ENCODE measurements at places on chromosomes 2 and 18.

- DNase-seq: peak; percentile 21
Observed at GRCh38 chr2:74267068-74267467, 68.7 kb downstream of the MTHFD2 start.

DNA sequence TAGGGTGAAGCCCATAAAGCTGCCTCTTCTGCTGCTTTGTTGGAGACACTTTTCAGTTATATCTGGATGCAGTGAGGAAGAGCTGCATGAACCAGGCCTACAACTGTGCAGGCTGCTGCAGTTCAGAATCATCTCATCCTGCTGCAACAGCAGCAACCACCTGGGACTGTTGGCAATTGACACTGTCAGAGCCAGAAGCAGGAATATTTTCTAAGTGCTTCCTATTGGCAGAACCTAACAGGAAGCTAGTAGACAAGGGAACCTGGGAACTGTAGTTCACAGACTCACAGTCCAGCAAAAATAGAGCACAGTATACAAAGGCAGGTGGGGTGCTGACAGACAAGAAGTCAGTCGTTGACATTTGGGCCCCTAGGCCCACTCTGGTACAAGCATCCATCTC is 452.9 kb upstream of the SPRED2 start:
- DNase-seq: no peak

- DNase-seq: no peak
Observed at GRCh38 chr18:26483633-26484032, 64.7 kb downstream of the KCTD1 start.

GRCh38 chr2:227592694-227593387 is 5.9 kb upstream of the SCYGR2 start:
- no peak for DNase-seq

DNA sequence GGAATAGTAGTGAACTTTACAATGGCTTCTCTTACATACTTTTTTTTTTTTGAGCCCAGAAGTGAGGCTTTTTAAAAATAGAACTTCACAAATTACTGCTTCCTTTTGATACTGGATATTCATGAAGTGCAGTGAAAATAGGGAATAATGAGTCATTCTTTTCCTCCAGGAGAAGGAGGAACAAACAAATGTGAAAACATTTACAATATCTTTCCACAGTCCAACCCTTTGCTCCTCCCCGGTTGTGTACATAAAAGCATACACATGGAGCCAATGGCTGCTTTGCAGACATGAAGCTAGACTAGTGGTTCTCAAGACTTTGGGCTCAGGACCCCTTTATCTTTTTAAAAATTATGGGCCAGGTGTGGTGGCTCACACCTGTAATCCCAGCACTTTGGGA is 266.9 kb downstream of the GBX2 start:
- no peak for DNase-seq

DNA sequence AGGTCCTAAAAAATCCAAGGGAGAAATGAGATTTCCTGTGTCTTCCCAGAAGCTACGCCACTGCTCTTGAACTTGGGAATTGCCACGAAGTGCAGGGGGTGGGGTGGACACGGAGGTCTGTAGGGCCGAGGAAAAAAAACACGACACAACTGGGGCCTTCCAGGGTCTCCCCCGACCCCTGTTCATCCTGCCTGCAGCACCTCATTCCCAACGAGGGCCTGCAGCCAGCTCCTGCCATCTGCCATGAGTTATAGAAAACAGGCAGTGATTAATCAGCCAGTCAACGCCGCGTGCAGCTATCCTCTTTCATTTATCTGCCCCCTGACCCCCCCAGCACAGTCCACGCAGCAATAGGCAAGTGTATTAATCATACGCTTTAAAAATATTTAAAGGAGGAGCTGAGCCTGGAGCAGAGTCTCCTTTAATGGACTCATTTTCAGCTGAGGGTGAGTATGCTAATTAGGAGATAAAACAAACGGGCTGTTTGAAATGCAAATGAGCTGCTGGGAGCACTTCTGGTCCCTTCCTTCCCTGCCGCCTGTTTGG is 209.9 kb downstream of the TFCP2L1 start:
- DNase-seq: no peak

DNA sequence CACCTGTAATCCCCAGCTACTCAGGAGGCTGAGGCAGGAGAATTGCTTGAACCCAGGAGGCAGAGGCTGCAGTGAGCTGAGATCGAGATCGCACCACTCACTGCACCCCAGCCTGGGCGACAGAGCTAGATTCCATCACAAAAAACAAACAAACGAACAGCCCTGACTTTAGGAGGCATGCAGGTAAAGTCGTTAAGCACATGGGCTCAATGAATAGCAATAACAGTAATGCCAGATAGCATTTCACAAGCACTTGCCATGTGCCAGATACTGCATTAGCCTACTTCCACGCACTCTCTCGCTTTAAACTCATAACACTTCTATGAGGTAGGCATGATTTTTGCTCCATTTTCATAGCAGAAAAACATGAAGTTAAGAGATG is 135.6 kb upstream of the KLHL14 start:
- no peak for DNase-seq

Measured in stimulated activated CD4-positive, alpha-beta T cell treated with anti-CD3 and anti-CD28 coated beads, Interleukin-1b, Interleukin-23, amount 100 ng/mL, for 1 hour (primary cell).